ENCODE measurements at places on chromosomes 12 and 14. TPM values are rescaled to one million over a fixed set of nuclear protein-coding genes. Genes with fewer than 3 reads are reported as not detected.

DNA sequence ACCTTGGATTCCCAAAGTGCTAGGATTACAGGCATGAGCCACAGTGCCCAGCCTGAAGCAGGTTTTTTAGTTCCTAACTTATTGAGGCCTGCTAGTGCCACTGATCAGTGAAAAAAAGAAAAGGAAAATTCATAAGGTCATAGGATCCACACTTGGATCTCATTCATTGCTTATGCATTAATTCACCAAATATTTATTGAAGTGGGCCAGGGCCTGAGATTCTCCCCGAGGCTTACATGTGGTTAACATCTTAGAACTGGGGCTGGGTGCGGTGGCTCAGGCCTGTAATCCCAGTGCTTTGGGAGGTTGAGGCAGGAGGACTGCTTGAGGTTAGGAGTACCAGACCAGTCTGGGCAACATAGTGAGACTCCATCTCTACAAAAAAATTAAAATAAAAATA lies 29.5 kb upstream of the MAP1LC3B2 start:
- no peak for DNase-seq

DNA sequence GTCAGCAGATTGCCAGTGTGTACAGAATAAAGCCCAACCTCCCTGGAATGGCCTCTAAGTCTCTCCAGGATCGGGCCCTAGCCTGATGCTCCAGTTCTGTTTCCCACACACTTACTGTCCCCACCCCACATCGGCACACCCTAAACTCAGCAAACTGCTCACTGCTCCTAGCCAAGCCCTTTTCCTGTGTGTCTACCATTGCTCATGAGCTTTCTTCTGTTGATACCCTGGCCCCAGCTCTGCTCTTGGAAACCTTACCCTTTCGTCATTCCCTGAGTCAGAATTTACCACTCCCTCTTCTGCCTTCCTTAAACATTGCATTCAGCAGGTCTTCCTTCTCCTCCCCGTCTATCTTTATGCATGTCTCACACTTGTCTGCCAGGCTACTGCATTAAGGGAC lies 158.9 kb downstream of the TMX1 start:
- no peak for DNase-seq

GRCh38 chr14:34684578-34684977 lies 29.8 kb downstream of the CFL2 start:
- DNase-seq = no peak

GRCh38 chr14:22602862-22603261 lies 4.8 kb downstream of the ABHD4 start:
- DNase-seq = no peak

- DNase-seq = no peak
Observed at GRCh38 chr14:73242357-73242901, 5.1 kb downstream of the PAPLN start.

- DNase-seq = no peak
Observed at GRCh38 chr12:82522762-82523161, 163.9 kb upstream of the TMTC2 start.

DNA sequence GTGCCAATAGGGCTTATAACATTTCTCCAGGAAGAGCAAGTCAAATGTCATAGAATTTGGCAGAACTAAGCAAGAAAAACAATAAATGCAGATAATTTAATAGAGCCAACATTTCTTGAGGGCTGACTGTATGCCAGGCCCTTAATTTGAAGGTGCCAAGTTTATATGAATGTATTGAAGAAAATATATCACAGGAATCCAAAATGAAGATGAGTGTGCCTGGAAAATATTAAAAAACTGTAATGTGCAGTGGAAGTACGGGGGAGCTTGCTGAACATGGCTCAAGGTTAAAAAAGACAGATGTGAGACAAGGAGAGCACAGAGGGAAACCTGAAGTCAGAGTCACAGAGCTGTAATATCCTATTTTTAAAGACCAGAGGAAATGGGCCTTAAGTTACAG lies 16.4 kb downstream of the NR1H4 start:
- no peak for DNase-seq

- no peak for DNase-seq
Observed at GRCh38 chr12:109069307-109070271, 17.2 kb downstream of the USP30 start.

DNA sequence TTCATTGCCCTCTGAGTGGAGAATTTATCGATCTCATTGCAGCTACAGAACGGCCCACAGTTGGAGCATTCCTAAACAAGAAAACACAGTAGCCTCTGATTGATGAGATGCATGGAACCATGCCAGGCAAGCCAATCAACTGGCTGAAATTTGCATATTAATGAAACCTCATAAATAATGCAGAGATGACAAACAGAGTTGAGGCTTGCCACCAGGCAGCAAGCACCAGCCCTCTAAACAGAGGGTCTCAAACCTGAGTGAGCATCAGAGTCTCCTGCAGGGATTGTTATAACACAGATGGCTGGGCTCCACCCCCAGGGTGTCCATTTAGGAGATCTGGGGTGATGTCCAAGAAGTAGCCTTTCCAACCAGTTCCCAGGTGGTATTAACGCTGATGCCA lies 60.9 kb upstream of the CMKLR1 start:
- DNase-seq = no peak

DNA sequence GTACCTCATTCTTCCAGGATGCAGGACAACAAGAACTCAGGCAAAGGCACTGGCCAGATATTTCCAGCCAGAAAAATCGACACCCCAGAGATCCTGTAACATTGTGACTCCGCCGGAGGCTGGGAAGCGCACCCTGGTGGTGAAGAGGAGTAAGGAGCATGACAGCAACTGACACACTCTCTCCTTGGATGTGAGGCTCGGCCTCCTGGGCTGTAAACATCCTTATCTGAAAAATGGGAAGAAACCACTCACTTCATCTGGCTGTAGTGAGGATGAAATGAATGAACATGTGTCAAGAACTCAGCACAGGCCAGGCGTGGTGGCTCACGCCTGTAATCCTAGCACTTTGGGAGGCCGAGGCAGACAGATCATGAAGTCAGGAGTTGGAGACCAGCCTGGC lies 27.5 kb downstream of the TCHP start:
- DNase-seq = no peak

DNA sequence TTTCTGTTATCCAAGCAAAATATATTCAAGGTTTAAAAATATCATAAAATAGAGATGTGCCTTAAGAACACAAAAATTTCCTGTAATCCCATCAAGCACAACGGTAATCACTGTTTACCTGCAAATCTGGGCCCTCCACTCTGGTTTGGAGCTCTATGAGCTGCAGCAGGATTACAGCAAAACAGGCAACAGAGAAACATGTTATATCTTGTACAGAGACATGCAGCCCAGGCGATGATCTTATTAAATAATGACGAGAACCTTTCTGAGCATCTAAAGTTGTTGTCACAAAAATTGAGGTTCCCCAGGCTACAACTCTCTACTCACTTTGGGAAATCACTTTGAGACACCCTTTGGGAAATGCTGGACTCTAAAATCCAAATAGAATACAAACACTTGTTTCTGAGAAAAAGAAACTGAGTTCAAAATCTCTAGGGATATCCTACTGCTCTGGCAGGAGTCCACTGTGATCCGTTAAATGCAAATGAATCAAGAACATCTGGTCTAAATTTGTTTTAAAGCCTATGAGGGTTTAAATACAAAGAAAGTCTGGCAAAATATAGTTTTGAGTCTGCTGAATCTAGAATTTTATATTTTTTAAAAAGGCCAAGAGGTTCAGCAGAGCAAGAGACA lies 36.3 kb downstream of the STON2 start:
- no peak for DNase-seq

DNA sequence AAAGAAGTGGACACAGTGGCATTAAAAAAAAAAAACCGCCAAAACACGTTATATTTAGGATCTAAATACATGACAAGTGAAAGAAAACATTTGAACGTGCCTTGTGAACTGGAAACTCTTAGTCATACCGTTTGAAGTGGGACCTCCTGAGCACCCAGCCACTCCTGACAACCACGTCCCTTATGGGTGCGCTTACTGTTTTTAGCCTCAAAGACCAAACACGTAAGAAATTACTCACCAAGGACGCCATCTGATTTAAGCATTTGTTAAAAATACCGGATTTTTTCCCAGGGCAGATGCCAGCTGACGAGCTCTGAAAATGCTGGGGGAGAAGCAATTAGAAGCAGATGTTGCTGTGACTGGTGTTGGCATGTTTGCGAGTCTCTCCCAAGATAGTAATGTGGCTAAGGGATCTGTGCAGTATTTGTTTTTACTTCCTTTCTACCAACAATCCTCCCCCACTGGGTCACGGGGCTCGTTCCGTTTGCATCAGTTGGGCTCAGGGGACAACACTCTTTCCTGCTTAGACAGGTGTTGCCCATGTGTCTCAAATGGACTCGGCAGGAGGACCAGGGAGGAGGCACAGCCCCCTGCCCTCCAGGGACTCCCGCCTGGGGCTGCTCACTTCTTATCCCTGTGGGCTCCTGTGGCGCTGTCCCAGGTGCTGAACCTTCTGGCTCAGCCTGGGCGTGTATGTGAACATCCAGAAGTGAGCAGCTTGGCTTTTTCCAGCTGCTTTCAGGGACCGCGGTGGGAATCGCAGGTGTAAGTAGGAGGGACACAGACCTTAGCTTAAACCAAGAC lies 101.0 kb downstream of the BEGAIN start:
- DNase-seq = peak; percentile 52

GRCh38 chr14:94354638-94355185 lies 31.6 kb upstream of the SERPINA6 start:
- no peak for DNase-seq

DNA sequence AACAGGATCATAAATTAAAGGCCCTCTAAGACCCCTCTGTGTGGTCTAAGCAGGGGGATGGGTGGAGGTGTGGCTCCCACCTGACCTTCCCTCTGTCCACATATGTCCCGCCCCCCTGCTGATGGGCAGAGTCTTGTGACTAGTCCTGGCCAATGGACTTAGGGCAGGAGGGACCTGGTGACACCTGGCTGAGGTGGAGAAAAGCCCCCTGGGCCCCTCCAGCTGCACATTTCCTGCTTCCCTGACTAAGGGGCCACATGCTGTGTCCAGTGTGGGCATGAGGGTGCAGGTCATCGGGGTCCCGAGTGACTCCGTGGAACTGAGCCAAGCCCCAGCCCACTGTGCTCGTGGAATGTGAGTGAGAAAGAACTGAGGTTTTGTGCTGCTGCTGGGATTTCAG lies 254.7 kb downstream of the ADGRD1 start:
- DNase-seq = no peak

- DNase-seq = no peak
Observed at GRCh38 chr14:20631880-20632389, 9.6 kb downstream of the OR6S1 start.

- DNase-seq = no peak
Observed at GRCh38 chr12:52944683-52945388, 4.1 kb upstream of the KRT18 start.

DNA sequence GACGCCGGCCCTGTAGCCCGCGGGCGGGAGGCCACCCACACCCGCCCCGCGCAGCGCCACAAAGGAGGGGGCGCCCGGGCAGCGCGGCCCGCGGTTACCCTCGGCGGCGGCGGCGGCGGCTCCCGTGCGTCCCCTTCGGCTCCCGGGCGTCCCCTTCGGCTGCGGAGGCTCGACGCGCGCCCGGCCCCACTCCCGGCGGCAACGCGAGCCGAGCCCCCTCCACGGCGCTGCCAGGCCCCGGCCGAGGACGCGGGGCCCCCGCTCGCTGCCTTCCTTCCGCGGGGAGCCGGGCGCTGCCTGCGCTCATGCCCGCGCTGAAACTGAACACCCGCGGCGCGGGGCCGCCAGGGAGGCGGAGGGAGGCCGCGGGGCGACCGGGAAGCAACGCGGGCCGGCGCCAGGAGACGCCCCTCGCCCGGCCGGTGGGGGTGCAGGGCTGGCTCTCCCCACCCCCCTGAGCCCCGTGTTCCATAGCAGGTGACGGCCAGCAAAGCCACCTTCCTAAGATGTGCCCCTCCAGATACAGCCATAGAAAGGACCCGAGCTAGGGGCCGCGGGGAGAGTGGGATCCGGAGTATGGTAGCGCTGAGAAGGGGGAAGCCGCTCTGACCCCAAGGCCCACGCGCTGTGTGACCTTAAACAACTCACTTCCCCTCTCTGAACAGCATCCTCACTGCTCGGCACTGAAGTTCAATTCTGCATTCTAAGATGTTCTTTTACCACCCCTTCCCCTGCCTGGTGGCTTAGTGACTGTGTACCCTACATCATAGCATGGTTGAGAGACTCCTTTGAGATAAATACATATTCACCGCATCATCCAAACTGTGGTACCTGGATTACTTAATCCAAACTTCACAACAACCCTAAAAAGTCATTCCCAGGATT lies 42.8 kb downstream of the KDM2B start:
- DNase-seq = no peak

- no peak for DNase-seq
Observed at GRCh38 chr12:72234886-72235285, 37.3 kb upstream of the TRHDE start.

DNA sequence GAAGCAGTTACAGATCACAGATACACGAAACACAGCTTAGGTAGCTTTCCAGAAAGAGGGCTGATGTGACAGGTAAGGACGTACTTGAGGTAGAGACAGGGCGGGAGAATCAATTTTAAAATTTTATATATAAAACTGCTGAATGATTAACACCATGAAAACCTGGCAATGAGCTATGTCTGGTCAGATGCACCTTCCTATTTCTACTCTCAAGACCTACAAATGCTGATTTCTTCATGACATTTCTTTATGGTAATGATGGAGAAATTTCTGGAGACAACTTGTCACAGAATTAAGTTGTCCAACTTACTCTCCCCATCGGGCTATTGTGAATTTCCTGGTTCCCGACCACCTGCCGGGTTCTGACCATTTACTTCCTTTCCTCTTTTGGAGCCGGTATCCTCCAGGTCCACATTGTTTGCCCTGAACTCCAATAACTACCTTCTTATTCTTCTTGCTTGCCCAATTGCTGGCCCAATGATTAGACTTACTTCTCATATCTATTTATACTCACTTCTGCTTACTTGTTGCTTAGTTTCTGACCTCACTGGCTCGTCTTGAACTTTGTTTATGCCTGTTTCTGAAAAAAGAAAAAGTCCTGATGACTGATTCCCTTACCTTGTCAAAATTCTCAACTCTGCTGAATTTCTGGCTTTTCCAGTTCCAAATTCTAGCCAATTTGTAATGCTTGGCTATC lies 12.8 kb upstream of the ATP2B1 start:
- DNase-seq = no peak

ATL1 gene
- total RNA-seq = 99.8 TPM

LBHD2 gene
- not detected for total RNA-seq

ABHD12B gene
- total RNA-seq = not detected

RPS6KA5 gene
- total RNA-seq = 11.2 TPM

All from occipital lobe (tissue), 3 donors.